Activated T-helper 2 cell treated with anti-CD3 and anti-CD28 coated beads, Interferon-gamma antibody, Interleukin-2, Interleukin-4, amounts not matched to agents 10 μg/mL and 5 μg/mL and 100 μg/mL, durations not matched to agents 14 hours and 24 hours and 36 hours (primary cell): ENCODE measurements at places on chromosomes 1 and 21. TPM values are rescaled to one million over a fixed set of nuclear protein-coding genes. Genes with fewer than 3 reads are reported as not detected.

HFM1 gene
- not detected in 2 replicates for total RNA-seq

RNU11 gene
- total RNA-seq, result not detected in 2 replicates

DNA sequence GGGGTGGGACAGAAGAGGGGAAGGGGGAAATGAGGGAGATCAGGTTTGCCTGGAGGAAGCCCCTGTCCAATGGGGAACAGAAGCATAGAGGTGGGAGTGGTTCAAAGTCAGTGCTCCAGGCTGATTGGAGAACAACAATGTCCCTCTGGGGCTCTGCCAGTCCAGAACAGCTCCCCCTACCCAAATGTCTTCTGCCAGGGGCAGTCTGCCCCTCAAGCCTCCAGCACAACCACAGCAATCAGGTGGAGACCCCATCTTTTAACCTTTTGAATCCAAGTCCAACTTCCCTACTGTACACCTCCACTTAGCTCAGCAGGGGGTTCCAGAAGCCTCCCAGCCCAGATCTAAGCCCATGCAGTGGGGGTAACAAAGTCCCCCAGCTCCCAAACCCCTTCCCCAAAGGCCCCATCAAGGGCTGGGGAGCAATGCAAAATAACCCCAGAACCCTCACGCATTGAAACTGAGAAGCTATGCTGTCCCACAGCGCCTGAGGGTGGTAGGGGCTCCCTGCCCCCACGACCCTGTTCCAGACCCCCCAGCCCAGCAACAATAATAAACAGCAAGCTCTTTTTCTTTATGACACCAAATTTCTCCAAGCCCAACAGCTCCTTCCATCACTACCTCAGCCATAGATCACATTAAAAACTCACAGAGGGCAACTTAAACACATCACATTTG lies 3.3 kb downstream of the AHDC1 start:
- DNase-seq, result no peak

DNA sequence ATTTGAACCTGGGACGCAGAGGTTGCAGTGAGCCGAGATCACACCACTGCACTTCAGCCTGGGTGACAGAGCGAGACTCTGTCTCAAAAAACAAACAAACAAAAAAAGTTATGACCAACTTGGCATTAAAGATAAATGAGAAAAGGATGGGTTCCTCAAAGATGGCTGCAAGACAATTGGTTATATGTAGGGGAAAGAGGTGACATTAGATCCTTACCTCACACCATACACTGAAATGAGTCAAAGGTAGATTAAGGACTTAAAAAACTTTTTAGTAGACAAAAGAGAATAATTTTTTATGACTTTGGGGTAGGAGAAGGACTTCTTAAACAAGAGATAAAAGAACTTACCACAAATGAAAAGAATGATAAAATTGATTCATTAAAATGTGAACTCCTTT lies 74.5 kb downstream of the SYF2 start:
- no peak for DNase-seq

- no peak for DNase-seq
Measured at GRCh38 chr1:115348636-115349035, 10.6 kb upstream of the NGF start.

- no peak for DNase-seq
Measured at GRCh38 chr1:220321758-220322157, 49.5 kb upstream of the RAB3GAP2 start.
